ENCODE measurements at places on chromosomes 12 and 14. TPM values are rescaled to one million over a fixed set of nuclear protein-coding genes. Genes with fewer than 3 reads are reported as not detected.
A peak's percentile ranks its signal among the peaks of the same experiment; 100 is the strongest.

The TAS2R9 gene
- not detected for polyA plus RNA-seq

The PLBD2 gene
- 20.6 TPM for polyA plus RNA-seq

The VCPKMT gene
- polyA plus RNA-seq = 16.9 TPM

DNA sequence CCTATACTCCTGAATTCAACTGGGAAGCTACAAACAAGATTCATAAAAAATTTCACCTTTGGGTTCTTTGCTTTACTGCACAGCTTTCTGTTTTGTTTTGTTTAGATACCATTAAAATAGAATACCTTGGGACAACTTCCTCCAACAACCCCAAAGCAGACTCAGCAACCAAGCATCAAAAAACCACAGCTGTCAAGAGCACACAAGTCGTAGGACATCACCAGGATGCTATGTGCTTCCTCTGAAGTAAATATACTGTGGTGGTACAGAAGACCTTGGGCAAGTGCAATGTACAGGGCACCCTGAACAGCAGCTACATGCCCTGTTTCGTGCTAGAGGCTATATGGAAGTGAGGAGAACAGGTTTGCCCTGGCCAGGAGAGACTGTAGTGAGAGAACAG lies 359.3 kb downstream of the BCL11B start:
- no peak for DNase-seq

DNA sequence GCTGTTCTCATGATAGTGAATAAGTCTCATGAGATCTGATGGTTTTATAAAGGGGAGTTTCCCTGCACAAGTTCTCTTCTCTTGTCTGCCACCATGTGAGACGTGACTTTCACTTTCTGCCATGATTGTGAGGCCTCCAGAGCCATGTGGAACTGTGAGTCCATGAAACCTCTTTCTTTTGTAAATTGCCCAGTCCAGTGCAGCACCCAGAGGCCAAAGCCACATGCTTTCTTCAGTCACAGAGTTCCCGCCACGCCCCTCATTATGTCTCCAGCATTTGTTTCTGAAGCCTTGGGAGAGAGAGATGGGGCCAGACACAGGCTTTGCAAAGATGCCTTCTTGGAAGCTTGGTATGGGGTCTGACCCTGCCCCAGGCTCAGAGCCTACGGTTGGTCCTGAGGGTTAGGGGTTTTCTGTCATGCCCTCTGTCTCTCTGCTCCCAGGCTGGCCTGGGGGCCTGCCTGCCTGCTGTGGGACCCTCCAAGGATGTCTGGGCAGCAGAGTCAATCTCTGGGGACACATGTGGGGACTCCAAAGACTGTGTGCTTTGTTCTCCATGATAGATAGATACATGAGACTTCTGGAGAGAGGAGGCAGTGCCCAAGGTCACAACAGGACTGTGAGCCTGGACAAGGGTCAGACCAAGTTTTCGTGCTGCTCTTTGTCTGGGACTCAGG lies 114.1 kb upstream of the PRMT8 start:
- no peak for DNase-seq

- no peak for DNase-seq
These were observed 2.4 kb downstream of the SLC11A2 start for GRCh38 chr12:51023625-51024382.

DNA sequence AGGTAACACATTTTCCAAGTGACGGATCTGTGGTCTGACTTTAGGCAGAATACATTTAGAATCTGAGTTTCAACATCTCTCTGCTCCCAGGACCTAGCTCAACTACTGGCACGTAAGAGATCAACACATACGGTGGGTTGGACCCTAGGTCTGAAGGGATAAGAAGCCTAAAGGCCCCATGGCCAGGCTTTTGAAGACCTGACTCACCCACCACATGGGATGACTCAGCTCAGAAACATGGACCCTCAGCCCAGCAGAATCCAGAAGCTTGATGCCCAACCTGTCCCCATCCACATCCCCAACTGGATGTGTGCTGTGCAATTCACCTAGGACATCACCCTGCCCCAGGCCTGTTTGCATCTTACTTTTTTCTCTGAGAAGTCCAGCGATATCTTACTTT lies 770.2 kb downstream of the BCL11B start:
- DNase-seq = no peak

- no peak for DNase-seq
These were observed 216.8 kb downstream of the TTC8 start for GRCh38 chr14:89041257-89041582.

DNA sequence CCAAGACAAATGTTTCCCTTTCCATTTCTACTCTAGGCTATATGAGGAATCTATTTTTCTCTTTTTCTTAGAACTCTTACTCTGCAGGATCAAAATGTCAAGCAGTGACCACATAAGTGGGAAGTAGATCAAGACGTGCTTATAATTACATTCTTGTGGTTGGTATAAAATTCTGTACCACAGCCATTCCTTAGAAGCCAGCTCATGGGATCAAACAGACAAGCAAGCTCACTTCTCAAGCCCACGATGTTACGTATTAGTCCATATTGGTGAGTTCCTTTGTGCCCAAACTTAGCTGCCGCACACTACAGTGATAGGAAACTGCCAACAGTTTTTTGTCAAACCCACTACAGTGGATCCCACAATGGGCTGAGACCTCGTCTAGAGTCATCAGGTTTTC lies 53.4 kb downstream of the IFNG start:
- DNase-seq = no peak

GRCh38 chr12:106138633-106139421 lies at the start of gene NUAK1:
Gene NUAK1, minus strand, starts transcription at chr12:106138954. Its CDS starts 301 bp downstream, at chr12:106138653.
- peak; percentile 71 for DNase-seq

DNA sequence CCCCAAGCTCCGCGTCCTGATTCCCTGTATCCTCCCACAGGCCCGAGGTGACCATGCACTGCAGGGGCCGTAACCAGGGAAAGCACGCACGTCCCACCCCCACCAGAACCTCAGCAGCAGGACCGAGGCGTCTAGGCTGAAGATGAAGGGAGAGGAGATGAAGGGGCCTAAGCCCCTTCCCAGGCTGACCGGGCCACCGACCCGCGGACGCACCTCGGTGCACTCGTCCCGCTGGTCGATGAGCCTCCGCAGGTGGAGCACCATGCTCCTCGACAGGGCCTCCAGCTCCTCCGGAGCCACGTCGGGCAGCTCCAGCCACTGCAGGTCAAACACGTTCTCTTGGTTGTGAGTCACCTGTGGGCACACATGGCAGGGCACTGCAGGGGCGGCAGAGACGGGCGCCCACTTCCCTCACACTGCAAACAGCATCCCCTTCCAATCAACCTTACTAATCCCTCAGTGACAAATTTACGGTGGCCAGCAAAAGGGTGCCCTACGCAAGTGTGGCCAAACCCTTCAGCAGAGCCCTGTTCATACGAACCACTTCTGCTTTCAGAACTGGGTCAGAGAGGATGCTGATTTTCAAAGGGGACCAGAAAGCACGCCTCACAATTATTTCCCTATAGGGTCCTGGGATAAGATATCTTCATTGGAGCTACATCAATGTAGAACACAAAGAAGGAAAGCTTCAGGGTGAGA lies 77.8 kb downstream of the CCDC88C start:
- no peak for DNase-seq

DNA sequence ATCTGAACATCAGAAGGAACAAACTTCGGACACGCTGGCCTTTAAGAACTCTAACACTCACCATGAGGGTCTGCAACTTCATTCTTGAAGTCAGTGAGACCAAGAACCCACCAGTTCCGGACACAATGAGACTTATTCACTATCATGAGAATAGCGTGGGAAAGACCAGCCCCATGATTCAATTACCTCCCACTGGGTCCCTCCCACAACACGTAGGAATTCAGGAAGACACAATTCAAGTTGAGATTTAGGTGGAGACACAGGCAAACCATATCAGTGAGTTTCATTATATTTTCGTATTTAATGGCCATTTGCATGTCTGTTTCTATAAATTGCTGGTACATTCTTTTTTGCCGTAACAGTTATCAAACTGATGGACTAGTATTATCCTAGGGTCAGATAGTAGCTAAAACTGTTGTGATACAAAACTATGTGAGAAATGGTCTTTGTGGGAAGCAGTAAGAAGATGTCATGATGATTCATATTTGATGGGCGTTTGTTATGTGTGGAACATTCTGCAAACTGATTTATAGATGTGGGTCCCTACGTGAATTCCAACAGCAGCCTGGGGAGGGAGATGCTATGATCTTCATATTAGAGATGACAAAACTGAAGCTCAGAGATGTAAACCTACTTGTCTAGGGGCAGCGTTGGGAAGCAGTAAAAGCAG lies 282.4 kb upstream of the TMEM132C start:
- no peak for DNase-seq

DNA sequence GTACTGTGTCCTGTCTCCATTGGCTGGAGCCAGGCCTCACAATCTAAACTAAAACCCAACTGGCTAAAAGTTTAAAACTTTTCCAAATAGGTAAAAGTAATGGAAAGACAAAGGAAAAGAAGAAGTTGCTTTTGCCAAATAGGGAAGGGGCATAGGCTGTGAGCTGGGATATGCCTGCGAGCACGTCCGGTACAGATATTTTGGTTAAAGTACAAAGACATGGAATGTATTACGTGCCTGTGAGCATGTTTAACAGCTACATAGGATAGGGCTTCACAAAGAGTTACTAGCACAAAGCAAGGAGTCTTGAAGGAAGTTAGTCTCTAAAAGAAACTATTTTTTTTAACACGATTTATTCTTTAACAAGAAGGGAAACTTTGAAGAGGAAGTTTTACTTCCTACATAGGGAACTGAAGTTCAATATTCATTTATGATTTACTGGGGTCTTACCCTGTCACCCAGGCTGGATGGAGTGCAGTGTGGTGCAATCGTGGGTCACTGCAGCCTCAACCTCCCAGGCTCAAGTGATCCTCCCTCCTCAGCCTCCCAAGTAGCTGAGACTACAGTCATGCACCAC lies 41.9 kb upstream of the INF2 start:
- no peak for DNase-seq
